ENCODE measurements at places on chromosomes 11 and 22.

- DNase-seq: no peak
Observed at GRCh38 chr11:931385-931784, 5.7 kb downstream of the AP2A2 start.

DNA sequence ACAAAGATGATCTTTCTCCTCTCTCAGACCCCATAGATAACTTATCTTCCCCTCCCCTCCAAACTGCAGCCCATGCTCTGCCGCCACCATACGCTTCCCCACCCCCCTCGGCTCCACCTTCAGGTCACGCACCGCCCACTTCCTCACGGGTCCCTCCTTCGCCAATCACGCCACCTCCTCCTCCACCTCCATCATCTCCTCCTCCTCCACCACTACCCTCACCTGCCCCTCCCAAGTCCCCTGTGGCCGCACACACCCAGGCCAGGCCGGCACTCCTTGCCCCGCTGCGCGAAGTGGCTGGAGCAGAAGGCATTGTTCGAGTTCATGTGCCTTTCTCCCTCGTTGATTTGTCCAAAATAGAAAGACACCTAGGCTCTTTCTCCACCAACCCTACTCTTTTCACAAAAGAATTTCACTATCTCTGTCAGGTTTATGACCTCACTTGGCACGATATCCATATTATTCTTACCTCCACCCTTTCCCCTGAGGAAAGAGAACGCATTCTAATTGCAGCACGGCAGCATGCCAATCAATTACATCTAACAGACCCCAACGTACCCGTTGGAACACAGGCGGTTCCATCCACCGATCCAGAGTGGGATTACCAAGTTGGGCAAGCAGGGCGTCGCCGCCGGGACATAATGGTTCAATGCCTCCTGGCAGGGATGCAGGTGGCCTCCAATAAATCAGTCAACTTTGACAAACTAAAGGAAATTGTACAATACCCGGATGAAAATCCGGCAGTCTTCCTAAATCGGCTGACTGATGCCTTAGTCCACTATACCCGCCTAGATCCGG is 12.3 kb upstream of the OR56A3 start:
- no peak for DNase-seq

DNA sequence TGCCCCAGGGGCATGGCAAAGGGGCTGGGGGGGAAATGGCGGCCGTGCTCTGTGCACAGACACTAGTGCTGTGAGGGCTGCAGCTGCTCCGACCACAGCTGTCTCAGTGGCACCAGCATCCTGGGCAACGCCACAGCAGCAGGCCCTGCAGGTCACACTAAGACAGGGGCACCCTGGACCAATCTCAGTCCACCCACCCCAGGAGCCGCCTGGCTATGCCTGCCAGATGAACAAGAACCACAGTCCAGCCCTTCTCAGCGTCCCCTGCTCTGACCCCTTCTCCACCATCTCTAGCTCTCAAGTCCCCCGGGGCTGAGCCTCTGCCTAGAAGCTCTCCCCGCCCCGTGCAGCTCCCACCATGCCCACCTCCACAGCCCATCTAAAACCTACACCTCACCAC is 16.5 kb downstream of the TUBGCP6 start:
- DNase-seq: no peak

DNA sequence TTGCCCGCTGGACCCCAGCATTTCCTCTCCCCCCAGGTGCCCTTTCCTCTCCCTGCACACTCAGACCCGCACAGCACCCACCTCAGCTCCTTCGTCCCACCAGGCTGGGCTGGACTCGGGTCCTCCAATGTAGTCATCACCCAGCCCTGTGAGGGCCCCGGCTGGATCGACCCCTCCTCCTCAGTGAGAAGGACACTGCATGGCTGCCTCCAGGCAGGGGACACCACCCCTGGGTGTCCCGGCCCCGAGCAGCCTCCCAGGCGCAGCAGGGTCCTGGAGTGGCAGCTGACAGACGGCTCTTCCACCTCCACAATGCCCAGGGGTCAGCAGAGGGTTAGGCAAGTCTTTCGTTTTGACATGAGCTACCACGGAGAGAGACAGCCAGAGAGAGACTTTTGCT is 11.1 kb upstream of the ELF5 start:
- DNase-seq: no peak

- no peak for DNase-seq
Observed at GRCh38 chr11:78244546-78245255, 56.0 kb downstream of the USP35 start.

Measured in T-helper 2 cell (primary cell).